ENCODE measurements at places on chromosomes 5 and 9.

- no peak for DNase-seq
These were observed 133.0 kb downstream of the SLC28A3 start for GRCh38 chr9:84207491-84207951.

DNA sequence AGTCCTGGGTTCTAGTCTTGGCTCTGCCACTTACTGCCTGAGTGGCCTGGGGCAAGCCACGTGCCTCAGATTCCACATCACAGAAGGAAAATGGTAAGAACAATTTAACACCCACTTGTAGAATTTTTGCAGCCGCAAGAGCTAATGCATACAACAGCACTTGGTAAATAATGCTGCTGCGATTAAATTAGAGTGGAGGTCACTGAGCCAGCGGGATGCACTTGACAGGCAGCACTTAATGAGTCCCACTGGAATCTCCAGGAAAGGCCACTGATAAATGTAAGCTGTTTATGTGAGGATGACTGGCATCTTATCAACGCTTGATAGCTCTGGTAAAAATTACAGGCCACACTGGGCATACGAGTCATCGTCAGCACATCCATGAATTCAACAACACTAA lies 59.4 kb upstream of the UBTD2 start:
- no peak for DNase-seq

GRCh38 chr5:172437445-172438318 lies 16.6 kb downstream of the SH3PXD2B start:
- no peak for DNase-seq

- no peak for DNase-seq
These were observed 18.0 kb upstream of the ATP10B start for GRCh38 chr5:160869989-160870521.

- no peak for DNase-seq
These were observed 33.7 kb downstream of the SAXO1 start for GRCh38 chr9:18999173-18999785.

- DNase-seq, result peak; percentile 75
These were observed 2.0 kb upstream of the ZNF622 start for GRCh38 chr5:16467363-16468219.
